ENCODE measurements at places on chromosomes 16 and 17. TPM values are rescaled to one million over a fixed set of nuclear protein-coding genes. Genes with fewer than 3 reads are reported as not detected.

Gene ASGR1
- total RNA-seq: 4.3 TPM

Gene TPSG1
- total RNA-seq: 2.3 TPM

Gene OVCA2
- total RNA-seq: 21.4 TPM

Gene IRX3
- total RNA-seq: 89.2 TPM

Gene CD300H
- not detected for total RNA-seq

Gene GRB7
- total RNA-seq: 25.0 TPM

Gene EVI2A
- 38.2 TPM for total RNA-seq

Gene METTL9
- 84.0 TPM for total RNA-seq

Gene KRTAP3-2
- total RNA-seq: not detected

Gene CD300A
- 17.5 TPM for total RNA-seq

Gene CBFA2T3
- 19.0 TPM for total RNA-seq

Gene PCGF2
- 59.1 TPM for total RNA-seq

Gene EFCAB5
- 1.1 TPM for total RNA-seq

Gene KRT40
- total RNA-seq: not detected

Gene CHD9NB
- total RNA-seq: 1.1 TPM

Gene RUNDC3A
- total RNA-seq: 0.32 TPM

Gene RHBDL1
- 2.0 TPM for total RNA-seq

Gene CDH1
- total RNA-seq: 128 TPM

Gene CHTF18
- total RNA-seq: 12.3 TPM

Gene CD300LF
- total RNA-seq: 38.0 TPM

Data from upper lobe of right lung (tissue), 1 donor.